Glutamatergic neuron (in vitro differentiated cells): ENCODE measurements at places on chromosomes 12 and 14. TPM values are rescaled to one million over a fixed set of nuclear protein-coding genes. Genes with fewer than 3 reads are reported as not detected.

Gene ACSS3
- total RNA-seq: 3.6 TPM

Gene SCNN1A
- total RNA-seq: 0.74 TPM

Gene SERPINA1
- not detected for total RNA-seq

Gene CAPZA3
- total RNA-seq: not detected

Gene VIPAS39
- total RNA-seq: 31.6 TPM

Gene ARHGAP9
- total RNA-seq: 52.0 TPM

Gene PROX2
- not detected for total RNA-seq

Gene FAM90A1
- total RNA-seq: 0.54 TPM
